ENCODE measurements at places on chromosomes 13 and 19.

DNA sequence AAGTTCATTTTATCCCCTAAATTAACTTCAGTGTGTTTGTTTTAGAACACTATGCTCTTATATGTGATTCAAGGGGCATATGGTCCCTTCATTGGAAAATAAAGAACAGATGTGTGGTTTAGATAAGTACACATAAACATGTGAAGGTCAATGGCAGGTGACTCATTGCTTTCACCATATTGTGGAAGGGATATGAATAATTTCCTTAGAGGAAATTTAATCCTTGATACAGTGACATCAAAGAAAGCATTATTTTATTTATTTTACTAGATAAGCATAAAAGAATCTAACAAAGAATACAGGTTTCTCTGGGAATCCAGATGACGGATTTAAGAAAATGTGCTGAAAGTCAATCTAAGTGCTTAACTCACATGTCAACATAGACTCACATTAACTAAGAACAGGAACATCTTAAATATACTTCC lies 373.5 kb downstream of the KCTD12 start:
- DNase-seq, result peak; percentile 52

- no peak for DNase-seq
Observed at GRCh38 chr13:31350560-31350959, 150.8 kb downstream of the B3GLCT start.

- peak; percentile 91 for DNase-seq
Observed at GRCh38 chr13:76116751-76117360, 480.7 kb downstream of the LMO7 start.

- DNase-seq, result peak; percentile 60
Observed at GRCh38 chr13:36917311-36917710, 2.7 kb downstream of the SMAD9 start.

Measured in umbilical cord (tissue), 2 donors.